Forelimb muscle (tissue), 1 donor: ENCODE measurements at places on chromosomes 7 and 10. TPM values are rescaled to one million over a fixed set of nuclear protein-coding genes. Genes with fewer than 3 reads are reported as not detected.

NXPH1 gene
- not detected for polyA plus RNA-seq

ALKBH4 gene
- polyA plus RNA-seq = 7.9 TPM

SFXN2 gene
- polyA plus RNA-seq = 6.3 TPM

SLC29A3 gene
- polyA plus RNA-seq = 3.7 TPM

CALML3 gene
- polyA plus RNA-seq = 0.09 TPM

HOXA10 gene
- polyA plus RNA-seq = 23.8 TPM

FOXI2 gene
- polyA plus RNA-seq = 0.47 TPM

DNA sequence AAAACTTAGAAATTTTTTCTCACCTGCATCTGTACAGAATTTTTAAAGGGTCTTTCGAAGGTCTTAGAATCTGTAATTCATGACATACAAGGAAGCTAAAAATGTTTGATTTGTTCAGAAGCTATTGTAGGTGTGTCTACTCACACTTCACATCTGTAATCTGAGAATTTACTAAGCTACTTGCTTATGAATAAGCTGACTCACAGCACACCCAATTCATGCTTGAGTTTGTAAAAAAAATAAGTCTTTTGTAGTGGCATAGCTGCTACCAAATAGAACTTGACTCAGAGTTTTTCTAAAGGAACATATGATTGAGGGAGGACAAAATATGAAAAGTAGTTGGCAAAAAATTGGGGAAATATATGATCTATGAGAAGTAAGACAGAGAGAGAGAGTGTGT, 12.7 kb upstream of the AGR2 start:
- no peak for DNase-seq

GRCh38 chr7:7719236-7719635, 829 bp upstream of the RPA3 start:
- peak; percentile 90 for DNase-seq

DNA sequence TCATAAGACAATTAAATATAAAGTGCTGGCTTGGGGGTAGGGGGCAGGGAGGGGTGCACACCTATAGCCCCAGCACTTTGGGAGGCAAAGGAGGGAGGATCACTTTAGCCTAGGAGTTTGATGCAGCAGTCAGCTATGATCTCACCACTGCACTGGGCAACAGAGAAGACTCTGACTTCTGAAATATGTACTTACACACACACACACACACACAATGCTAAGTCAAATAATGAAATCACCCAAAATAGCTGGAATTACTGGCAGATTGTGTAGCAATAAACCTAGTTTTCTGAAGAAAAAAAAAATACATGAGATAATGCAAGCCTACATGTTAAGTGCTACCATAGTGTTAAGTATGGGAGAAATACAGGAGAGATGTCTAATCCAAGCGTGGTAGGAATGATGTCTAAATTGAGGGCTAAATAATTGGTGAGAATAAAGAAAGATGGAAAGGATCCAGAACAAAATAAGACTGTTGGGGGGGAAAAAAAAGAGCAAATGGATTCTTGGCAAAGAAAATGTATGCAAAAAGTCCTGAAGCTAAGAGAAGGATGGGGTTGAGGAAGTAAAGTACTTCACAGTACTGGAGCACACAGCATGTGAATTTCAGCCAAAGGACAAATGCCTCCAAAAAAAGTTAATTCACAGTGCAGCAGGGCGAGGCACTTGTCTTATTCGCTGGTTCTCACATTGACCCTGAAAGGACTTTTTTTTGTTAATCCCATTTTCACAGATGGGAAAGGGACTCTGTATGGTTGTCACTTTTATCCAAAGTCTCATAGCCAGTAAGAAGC, 73.9 kb downstream of the IGF2BP3 start:
- peak; percentile 31 for DNase-seq

- no peak for DNase-seq
Measured at GRCh38 chr7:130423501-130424037, 17.2 kb downstream of the CEP41 start.

GRCh38 chr10:71291528-71291900, 27.5 kb upstream of the SLC29A3 start:
- DNase-seq = no peak

DNA sequence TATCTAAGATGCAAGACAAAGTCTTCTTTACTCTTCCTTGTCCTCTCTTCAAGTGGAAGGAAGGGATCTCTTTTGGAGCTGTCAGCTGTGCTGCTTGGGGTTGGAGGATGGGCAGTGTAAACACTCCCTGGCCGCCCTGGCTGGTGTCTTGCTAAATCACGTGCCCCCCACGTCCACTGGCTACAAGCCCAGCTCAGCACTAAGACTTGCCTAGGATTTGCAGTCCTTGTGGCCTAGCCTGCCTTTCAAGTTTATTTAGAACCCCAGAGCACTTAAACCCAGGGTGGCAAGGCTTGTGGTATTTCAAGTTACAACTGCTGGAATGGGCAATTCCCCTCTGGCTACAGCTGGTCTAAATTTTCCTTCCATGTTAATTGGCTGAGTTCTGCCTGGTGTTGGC, 272.4 kb upstream of the MYO3A start:
- no peak for DNase-seq

GRCh38 chr7:5139998-5140397, 50.0 kb upstream of the WIPI2 start:
- no peak for DNase-seq

DNA sequence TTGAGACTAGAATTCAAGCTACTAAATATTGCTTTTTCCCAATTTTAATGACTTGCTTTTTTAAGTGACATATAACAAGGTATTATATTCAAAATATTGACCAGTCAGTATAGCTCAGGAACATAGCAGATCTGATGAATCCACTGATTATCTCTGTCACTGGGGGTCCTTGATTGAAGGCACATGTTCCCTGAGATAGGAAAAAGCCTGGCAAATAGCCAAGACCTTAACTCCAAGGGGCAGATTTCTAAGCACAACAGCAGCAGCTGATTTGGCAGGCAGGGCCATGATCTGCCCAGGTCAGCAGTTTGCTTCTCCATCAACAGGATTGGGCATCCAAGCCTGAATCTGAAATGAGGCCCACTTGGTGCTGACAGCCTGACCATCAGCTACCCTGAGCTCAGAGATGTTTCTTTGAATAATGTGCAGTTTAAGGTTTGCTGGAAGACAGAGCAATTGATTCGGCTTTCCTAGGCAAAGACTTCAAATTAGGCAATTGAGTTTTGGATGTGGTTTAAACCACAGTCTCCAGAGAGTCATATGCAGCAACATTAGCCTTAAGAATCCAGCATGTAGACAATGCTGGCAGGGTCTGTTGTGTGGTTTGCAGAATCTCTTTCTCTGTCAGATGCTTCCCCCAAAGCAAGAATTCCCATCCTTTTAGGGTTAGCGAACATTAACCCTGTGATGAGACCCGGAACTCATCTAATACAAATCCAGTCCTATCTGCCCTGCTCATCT, 352.6 kb downstream of the ADRA2A start:
- no peak for DNase-seq

- no peak for DNase-seq
Measured at GRCh38 chr7:75729851-75730274, 8.9 kb downstream of the HIP1 start.

GRCh38 chr10:131269776-131270460, 41.6 kb downstream of the TCERG1L start:
- no peak for DNase-seq

DNA sequence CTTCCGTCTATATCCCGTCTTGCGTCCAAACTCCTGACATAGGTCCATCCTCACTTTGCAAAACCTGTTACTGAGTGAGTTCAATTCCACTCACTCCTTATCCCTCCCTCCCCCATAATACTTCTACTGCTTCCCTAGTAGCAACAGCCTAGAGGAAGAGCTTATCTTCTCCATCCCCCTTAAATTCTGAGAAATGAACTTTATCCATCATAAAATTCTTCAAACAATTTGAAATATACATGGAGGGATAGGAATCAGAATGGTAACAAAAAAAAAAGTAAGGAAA, 27.6 kb downstream of the SEMA3C start:
- no peak for DNase-seq

GRCh38 chr7:44333911-44334733, 8.7 kb upstream of the CAMK2B start:
- no peak for DNase-seq

DNA sequence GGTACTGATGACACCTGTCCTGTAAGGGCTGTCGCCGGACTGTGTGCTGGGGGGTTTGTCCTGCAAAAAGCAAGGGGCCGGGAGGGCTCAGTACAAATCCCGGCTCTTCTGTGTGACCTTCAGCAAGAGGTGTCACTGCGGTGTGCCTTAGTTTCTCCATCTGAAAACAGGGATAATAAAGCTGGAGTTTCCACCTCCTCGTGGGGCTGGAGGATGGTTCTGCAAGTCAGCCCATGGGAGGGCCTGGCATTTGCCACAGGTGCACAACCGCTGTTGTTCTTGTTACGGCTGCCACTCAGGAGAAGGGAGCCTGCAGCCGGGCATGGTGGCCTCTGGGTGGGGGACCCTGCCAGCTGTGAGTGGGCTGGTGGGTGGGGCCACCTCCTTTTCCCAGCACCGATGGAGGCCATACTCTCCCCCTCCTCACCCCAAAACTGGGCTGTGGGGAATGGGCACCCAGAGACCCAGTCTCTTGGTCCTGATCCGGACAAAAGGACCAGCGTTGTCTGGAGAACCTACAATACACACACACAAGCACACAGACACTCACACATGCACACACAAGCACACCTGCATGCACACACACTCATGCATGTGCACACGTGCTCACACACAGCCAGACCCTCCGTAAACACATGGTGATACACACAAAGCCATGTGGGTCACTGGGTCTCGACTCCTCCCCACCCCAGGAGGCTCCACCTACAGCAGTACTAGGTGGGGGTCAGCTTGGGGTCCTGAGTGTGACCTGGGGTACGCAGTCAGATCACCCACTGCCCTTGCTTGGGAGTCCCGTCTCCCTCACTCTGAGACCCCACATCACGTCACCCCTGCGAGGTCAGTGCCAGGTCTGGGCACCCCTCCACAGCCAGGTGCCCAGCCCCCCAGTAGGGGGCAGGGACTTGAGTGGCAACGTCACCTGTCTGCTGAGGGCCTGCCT, 34.1 kb downstream of the ELFN1 start:
- no peak for DNase-seq

GRCh38 chr7:48868916-48869315, 55.4 kb upstream of the CDC14C start:
- DNase-seq = no peak
